ENCODE measurements at places on chromosomes 2 and 18.

DNA sequence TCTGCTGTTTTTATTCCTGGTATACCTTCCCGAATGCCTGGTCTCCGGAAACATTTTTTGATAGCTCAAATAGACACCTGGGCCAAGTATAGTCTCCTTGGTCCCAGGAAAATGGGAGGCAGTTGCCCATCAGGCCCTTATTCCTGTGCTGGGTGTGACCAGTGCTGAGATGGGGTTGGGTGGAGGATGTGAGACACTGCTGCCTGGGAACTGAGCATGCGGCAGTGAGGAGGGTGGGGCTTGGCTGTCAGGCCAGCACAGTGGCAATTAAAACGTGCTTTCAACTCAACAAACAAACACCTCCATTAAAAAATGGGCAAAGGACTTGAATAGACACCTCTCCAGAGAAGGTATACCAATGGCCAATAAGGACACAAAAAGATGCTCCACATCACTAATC is 12.5 kb downstream of the KLHL29 start:
- no peak for DNase-seq

DNA sequence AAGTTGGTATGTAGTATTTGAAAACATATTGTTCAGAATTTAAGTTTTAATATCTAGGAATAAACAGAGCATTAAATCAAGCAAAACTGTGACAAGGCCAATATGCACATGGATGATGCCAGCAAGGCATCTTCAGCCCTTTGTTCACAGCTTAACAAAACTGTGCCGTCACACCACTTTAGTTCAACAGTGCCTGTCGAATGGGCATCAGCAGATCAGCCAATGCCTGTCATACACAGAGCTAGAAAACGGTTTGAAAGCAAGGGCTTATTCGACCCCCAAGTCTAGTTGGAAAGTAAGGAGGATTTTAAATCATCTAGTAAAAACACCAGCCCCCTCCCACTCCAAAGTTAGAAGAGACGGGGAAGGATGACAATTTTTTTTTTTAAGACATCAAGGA is 16.7 kb downstream of the ZEB2 start:
- DNase-seq: no peak

- DNase-seq: peak; percentile 80
These were observed 55.4 kb downstream of the CDC42EP3 start for GRCh38 chr2:37615804-37616676.

DNA sequence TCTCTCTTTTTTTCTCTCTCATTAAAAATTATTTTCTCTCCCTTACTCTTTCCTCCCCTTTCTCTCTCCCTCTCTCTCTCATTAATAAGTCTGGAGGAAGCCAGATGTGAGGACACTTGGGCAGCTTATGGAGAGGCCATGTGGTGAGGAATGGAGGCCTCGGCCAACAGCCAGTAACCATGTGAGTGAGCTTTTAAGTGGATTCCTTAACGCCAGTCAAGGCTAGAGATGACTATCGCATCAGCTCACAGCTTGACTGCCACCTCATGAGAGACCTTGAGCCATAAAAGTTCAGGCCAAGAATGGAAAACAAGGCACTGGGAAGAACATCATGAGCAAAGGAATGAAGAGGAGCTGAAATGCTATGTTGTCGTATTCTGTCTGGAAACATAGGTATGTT is 39.1 kb downstream of the ETAA1 start:
- no peak for DNase-seq

DNA sequence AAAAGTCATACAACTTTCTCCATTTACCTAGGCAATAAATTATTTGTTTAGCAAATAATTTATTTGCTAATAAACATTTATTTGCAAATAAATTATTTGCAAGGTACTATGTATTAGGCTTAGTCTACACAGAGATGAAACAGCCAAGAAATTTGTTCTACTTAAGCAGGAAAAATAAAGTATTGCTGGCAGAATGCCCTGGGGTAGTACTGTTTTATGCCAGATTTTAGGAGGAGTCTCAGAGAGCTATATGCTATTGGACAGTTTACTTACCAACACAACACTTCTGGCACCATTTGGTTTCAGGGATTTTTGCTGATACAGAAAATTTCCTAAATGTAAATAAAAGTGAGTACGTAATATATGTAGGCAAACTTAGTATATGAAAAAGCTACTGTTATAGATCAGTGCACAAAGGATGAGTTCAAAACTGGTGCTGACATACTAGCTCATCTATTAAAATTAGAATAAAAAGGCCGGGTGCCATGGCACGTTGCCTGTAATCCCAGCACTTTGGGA is 23.2 kb upstream of the CDKL4 start:
- no peak for DNase-seq

DNA sequence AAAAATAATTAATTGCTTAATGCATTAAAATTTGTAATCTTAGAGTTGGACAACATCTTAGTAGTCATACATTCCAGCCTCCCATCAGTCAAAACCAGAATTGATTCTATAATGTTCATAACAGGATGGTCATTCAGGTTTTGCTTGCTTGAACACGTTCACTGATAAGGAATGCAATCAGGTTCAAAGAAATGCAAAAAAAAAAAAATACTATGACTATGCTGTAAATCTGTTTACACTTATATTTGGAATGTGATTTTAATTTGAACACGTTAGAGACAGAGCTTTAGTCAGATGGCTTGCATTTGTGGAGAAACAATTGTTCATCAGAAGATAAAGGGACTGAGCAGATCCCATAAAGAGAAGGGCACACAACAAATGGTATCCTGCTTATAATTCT is 131.3 kb upstream of the UNC80 start:
- no peak for DNase-seq

- DNase-seq: no peak
These were observed 92.2 kb downstream of the STPG4 start for GRCh38 chr2:47062681-47063537.

- no peak for DNase-seq
These were observed 514.1 kb downstream of the CPS1 start for GRCh38 chr2:211070547-211070946.

All from inflammatory macrophage treated with lipopolysaccharide for 4 hours (primary cell).